AG20443 (cell line): ENCODE measurements at places on chromosomes 12 and 14.

- no peak for DNase-seq
Observed at GRCh38 chr12:83388551-83388950, 701.8 kb downstream of the TMTC2 start.

GRCh38 chr12:52703878-52704277 lies 554 bp upstream of the KRT77 start:
- DNase-seq, result no peak

- no peak for DNase-seq
Observed at GRCh38 chr12:31245822-31246469, 80.0 kb downstream of the SINHCAF start.

- DNase-seq, result no peak
Observed at GRCh38 chr12:44889926-44890325, 13.8 kb upstream of the NELL2 start.
